Amniotic stem cell (primary cell): ENCODE measurements at places on chromosomes 5 and 9.

- DNase-seq, result no peak
These were observed 56.9 kb downstream of the GPR21 start for GRCh38 chr9:123090198-123090896.

- no peak for DNase-seq
These were observed 160.6 kb downstream of the GADD45G start for GRCh38 chr9:89765211-89765946.

DNA sequence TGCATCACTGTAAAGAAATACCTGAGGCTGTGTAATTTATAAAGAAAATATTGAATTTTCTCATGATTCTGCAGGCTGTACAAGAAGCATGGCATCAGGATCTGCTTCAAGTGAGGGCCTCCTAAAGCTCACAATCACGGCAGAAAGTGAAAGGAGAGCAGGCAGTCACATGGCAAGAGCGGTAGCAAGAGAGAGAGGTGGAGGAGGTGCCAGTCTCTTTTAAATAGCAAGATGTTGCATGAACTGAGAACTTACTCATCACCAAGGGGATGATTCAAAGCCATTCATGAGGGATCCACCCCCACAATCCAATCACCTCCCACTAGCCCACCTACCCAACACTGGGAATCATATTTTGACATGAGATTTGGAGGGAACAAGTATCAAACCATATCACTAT, 184.5 kb upstream of the PAPPA start:
- DNase-seq, result no peak

DNA sequence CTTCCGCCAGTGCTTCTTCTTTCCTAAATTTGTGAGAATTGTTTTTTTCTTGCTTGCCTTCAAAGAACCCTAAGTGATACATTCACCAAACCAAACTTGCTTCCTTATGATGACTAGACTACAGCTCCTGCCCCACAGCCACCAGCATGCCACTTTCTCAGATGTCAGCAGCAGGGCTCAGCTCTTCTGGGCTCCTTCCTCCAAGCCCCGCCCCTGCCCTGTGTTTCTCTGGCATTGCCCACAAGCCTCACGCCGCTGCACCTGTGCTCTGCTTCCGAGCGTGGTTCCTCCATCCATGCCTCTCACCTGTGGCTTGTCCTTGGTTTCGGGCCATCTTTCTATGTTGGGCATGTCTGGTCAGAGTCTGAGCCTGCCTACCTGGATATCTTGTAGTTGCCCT, 10.6 kb downstream of the UNC5A start:
- no peak for DNase-seq

DNA sequence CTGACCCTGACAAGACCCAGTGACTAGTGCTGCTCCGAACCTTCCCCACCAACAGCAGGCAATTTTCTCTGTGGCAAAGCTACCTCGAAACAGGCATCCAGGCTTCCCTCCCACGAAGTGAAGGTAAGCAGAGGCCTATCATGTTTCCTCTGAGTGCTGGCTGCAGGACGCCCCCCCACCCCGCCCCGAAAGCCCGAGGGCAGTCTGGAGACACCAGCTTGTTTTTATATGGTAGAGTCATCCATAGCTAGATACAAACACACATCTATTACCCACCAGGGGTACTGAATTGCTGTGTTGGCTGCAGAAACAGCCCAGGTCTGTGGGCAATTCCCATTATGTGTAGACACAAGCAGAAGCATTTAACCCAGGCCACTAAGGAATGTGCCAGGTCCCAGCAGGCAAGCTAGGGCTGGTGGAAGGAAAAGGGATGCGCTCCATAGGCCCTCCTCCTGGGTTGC, 40.4 kb downstream of the LIX1 start:
- no peak for DNase-seq

DNA sequence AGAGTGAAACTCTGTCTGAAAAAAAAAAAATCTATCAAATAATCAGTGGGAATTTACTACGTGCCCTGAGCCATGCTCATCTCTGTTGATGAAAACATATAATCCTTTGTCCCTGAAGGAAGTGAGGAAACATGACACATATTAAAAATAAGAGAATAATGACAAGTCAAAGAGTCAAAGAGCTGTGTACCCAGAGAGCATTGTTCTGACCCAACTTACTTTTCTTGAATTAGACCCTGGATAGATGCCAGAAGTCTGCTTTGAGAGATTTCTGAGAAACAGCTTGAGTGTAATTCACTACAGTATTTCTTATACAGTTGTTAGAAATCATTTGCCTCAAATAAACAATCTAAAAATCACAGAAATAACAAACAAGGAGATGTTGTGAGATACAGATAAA, 490.0 kb upstream of the PIK3R1 start:
- DNase-seq, result no peak

DNA sequence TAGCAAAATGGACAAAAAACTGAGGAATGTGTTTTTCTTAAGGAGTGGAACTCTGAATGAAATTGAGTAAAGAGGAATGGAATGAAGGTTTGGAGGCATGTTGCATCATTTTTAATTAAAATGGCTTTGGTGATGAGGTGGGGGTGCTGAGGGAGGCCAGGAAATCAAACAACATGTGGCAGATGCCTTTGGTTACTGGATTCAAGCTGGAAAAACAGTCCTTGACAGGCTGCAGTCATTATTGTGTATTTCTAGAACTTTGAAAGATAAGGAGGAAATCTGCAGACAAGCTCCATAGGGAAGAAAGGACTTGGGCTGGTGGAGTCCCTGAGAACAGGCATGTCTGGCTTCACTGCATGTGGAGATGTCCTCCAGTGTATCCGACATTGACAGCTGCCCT, 203.5 kb upstream of the HAPLN1 start:
- peak; percentile 30 for DNase-seq

- DNase-seq, result no peak
These were observed 530.0 kb downstream of the SEMA5A start for GRCh38 chr5:9015937-9016270.

GRCh38 chr9:111728143-111728542, 66.6 kb downstream of the SHOC1 start:
- no peak for DNase-seq

DNA sequence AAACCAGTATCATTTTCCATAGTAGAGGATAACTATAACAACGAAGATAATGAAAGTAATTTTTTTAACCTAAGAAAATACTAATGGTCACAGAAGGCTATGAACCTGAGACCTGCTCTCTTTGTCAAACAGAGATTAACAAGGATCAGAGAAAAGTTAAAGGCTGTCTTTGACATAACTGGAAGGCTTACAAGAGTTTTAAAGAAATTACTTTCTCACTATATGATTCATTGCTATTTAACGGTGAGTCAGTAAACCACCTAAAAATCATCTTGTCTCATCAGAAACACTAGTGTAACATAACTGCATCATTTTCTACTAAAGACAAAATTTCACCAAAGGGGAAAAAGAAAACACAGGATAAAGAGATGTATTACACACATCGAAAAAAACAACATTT, 19.3 kb downstream of the MLANA start:
- DNase-seq, result no peak

- no peak for DNase-seq
These were observed 88.2 kb upstream of the OSMR start for GRCh38 chr5:38757451-38758245.

DNA sequence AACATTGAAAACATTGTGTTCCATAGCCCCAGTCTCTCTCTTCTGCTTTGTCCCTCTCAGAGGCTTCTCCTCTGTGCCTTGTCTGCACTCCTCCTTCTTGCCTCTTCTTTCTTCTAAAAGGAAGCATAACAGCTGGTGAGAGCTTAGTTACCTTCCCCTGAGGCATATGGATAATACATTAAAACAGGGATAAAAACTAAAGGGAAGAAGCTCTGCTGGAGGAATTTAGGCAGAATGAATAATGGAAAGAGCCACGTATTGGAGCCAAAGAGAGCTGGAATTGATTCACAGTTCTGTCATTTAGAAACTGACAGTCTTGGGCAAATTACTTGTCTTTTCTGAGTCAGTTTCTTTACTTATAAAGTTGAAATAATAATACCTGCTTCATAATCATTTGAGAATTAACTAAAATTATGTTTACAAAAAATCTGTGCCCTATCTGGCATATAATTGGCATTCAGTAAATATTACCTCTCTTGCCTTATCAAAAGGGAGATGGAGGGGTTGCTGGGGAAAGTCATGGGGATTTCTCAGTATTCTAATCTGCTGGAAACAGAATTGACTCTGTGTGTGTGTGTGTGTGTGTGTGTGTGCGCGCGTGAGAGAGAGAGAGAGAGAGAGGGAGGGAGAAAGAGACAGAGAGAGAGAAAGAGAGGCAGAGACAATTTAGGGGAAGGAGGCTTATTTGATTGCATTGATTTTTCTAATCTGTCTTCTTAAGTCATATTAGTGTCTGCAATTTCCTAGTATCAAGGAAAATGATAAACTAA, 20.2 kb downstream of the ZNF474 start:
- DNase-seq, result no peak

- DNase-seq, result no peak
These were observed 12.0 kb upstream of the AJM1 start for GRCh38 chr9:136829981-136830885.

GRCh38 chr5:11719888-11720481, 184.3 kb downstream of the CTNND2 start:
- no peak for DNase-seq

DNA sequence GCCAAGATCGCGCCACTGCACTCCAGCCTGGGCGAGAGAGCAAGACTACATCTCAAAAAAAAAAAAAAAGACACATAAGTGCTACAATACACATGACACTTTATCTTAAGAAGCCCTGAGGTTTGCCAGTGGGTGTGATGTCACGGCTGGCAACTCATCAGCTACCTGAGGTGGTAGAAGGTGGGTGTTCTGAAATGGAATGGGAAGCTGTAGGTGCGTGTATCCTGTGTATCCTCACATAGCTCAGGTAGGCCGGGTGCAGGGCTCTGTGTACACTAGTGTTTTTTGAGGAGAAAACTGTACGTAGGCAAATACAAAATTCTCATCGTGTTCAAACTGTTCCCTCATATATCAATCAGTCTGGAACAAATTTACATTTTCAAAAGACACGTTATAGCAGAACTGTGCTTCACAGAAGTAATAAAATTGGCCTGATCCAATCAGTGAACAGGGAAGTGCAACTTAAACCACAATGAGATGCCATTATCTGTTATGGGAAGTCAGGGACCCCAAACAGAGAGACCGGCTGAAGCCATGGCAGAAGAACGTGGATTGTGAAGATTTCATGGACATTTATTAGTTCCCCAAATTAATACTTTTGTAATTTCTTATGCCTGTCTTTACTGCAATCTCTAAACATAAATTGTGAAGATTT, 10.4 kb downstream of the BICD2 start:
- DNase-seq, result no peak

GRCh38 chr5:38259809-38260160, 1.4 kb downstream of the EGFLAM start:
- no peak for DNase-seq

DNA sequence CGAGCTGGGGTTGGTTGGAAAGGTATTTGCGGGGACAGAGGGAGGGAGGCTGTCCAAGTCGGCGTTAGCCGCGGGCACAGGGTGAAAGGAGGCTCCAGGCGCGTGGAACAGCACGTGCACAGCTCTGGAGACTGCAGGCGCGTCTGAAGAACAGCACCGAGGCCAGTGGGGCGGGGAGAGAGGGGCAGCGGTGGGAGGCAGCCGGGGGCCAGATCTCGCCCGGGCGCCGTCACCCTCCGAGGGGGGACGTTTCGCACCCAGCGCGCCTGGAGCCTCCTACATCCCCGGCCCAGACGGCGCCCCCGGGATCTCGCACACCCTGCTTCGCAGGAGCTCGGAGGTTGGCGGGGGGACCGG, 79.6 kb downstream of the NTNG2 start:
- no peak for DNase-seq

DNA sequence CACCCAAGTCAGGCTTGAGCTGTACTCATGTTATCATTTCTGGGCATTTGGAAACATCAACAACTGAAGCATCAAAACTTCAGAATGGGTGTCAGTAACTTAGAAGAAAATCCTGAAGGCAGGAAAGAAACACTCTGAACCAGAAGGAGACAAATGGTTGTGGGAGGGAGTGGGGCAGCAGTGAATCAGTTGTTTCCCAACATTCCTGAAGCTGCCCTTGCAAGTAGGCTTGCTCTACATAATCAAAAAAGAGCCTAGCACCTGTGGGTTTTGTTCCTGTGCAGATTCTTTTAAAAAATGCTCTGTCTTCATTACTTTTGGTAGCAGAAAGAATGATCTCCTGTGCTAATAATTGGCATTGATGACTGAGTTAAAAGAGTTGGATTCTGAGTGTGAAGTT, 424.2 kb upstream of the GRIA1 start:
- no peak for DNase-seq

GRCh38 chr5:115335301-115335700, 38.8 kb upstream of the CCDC112 start:
- DNase-seq, result no peak

DNA sequence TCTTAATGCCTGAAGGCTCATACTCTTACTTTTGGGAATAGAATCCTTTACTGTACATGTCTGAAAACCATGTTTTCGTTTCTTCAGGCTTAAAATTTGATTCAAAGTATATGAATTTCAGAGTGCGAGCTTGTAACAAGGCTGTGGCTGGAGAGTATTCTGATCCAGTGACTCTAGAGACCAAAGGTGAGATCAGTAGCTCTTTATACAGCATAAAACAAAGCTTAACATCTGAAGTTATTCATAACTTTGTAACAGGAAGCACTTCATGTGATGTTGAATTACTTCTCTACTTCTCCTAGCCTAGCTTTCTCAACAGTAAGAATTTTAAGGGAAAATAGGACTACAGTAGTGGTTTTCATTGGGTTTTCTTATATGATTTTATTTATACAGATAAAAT, 49.4 kb upstream of the FKTN start:
- no peak for DNase-seq

DNA sequence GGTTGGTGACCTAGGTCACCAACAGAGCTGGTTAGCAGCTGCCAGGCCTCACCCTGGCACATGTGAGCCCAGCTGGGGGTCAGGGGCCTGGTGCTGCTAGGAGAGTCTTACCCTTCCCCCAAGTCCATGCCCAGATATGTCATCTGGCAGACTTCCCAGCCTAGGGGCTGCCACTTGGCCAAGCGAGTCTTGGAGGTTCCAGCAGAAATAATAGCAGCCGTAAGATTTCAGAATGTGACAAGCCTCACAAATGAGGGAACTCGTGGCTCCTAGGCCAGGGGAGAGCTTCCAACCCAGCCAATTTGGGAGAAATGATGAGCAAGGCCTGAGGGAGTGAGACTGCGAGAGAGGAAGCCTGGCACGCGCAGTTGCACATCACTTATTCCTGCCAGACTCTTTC, 11.1 kb downstream of the URM1 start:
- no peak for DNase-seq

- DNase-seq, result no peak
These were observed 737.6 kb upstream of the NUDT12 start for GRCh38 chr5:104299998-104300706.

- no peak for DNase-seq
These were observed 11.3 kb downstream of the DBN1 start for GRCh38 chr5:177462021-177462670.

DNA sequence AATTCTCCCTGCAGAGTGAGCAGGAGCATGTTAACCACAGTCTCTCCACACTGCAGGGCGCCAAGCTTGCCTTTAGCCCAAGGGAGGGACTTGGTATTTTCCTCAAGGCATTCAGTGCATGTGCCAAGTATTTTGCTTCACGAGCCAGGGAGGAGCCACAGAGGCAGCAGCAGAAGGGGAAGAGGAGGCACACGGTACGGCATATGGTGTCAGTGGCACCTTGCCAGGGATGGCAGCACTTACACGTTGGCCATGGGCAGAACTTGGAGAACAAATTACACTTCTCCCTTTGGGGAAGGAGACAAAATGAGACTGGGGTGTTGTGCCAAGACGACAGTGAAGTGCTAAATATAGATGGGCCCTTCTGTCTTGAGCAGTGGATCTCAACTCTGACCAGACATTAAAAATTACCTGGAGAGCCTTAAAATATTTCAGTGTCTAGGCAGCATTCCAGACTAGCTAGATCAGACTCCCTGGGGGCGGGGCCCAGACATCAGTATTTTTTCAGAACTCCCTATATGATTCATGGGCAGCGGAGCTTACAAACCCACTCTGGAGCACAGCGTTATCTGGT, 155.8 kb downstream of the DRD1 start:
- DNase-seq, result no peak
